Purkinje cell (primary cell): ENCODE measurements at places on chromosomes 16 and 17. TPM values are rescaled to one million over a fixed set of nuclear protein-coding genes. Genes with fewer than 3 reads are reported as not detected.

The CSH1 gene
- not detected in 2 replicates for polyA plus RNA-seq

The CTF1 gene
- polyA plus RNA-seq: 0.15 TPM in 1 of 2 replicates, not detected in the other

The MPG gene
- 2.1 and 5.7 TPM in 2 replicates for polyA plus RNA-seq

The TUBB3 gene
- 77.9 and 96.8 TPM in 2 replicates for polyA plus RNA-seq

The CCL17 gene
- not detected in 2 replicates for polyA plus RNA-seq

The FBXO39 gene
- polyA plus RNA-seq: not detected in 2 replicates

The GRAPL gene
- polyA plus RNA-seq: not detected in 2 replicates

The SCGB1C2 gene
- polyA plus RNA-seq: not detected in 2 replicates

The GNAO1 gene
- 364 and 456 TPM in 2 replicates for polyA plus RNA-seq

The BCL7C gene
- 2.1 and 3.7 TPM in 2 replicates for polyA plus RNA-seq

The CHST5 gene
- 0.14 TPM in 1 of 2 replicates, not detected in the other for polyA plus RNA-seq

The KRTAP3-1 gene
- polyA plus RNA-seq: not detected in 2 replicates

The KRT33B gene
- polyA plus RNA-seq: not detected in 2 replicates

The ABCC6 gene
- 0.99 TPM in 1 of 2 replicates, not detected in the other for polyA plus RNA-seq

The SMURF2 gene
- 4.6 and 12.9 TPM in 2 replicates for polyA plus RNA-seq

The MYH10 gene
- 160 and 192 TPM in 2 replicates for polyA plus RNA-seq

The FOXC2 gene
- polyA plus RNA-seq: not detected in 2 replicates

The GDPD1 gene
- 109 and 139 TPM in 2 replicates for polyA plus RNA-seq

The CACNA1G gene
- 54.6 and 83.3 TPM in 2 replicates for polyA plus RNA-seq

The TBC1D3G gene
- polyA plus RNA-seq: 0.18 TPM in 1 of 2 replicates, not detected in the other

The PSMB3 gene
- polyA plus RNA-seq: 657 and 801 TPM in 2 replicates

The PRR11 gene
- 0.20 and 0.28 TPM in 2 replicates for polyA plus RNA-seq

The CCL2 gene
- polyA plus RNA-seq: 2.6 TPM in 1 of 2 replicates, not detected in the other

The MEIOB gene
- not detected in 2 replicates for polyA plus RNA-seq

The RPGRIP1L gene
- 19.2 and 33.3 TPM in 2 replicates for polyA plus RNA-seq

The RAMP2 gene
- polyA plus RNA-seq: 0.64 TPM in 1 of 2 replicates, not detected in the other

The CEMP1 gene
- polyA plus RNA-seq: 1.0 TPM in 1 of 2 replicates, not detected in the other

The ARL17B gene
- polyA plus RNA-seq: 24.9 and 34.0 TPM in 2 replicates

The GPR142 gene
- not detected in 2 replicates for polyA plus RNA-seq

The TBX6 gene
- polyA plus RNA-seq: not detected in 2 replicates

The UNC13D gene
- polyA plus RNA-seq: not detected in 2 replicates

The SSTR5 gene
- polyA plus RNA-seq: not detected in 2 replicates

The TEKT5 gene
- 1.0 TPM in 1 of 2 replicates, not detected in the other for polyA plus RNA-seq

The PABPN1L gene
- polyA plus RNA-seq: not detected in 2 replicates

The MT4 gene
- not detected in 2 replicates for polyA plus RNA-seq

The KRT35 gene
- polyA plus RNA-seq: not detected in 2 replicates

The CCDC144A gene
- polyA plus RNA-seq: 2.4 and 9.5 TPM in 2 replicates

The HS3ST3B1 gene
- polyA plus RNA-seq: 0.05 and 0.49 TPM in 2 replicates
